ENCODE measurements at places on chromosomes 3 and 15.

GRCh38 chr15:74399511-74400312 is 32.3 kb upstream of the CYP11A1 start:
- DNase-seq = no peak

DNA sequence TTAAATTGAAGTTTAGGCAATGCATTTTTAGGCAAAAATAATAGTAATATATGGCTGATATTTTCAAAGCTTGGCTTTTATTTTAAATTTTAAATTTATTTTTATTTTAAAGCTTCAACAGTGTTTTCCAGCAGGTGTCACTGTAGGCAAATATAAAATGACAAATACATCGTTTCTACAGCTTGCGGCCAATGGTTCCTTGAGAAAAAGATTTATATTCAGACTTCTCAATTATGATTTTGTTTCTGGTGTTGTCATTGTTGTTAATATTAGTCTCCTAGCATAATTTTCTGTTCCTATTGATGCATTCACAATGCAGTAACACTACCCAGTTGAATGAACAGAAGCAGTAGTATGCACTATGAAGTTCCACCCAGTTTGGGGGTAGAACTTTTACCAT is 220.7 kb upstream of the DNAJC19 start:
- DNase-seq = peak; percentile 84

- DNase-seq = no peak
Measured at GRCh38 chr3:16842272-16843270, 42.2 kb upstream of the PLCL2 start.

GRCh38 chr3:120203016-120203415 is 82.0 kb downstream of the GPR156 start:
- peak; percentile 48 for DNase-seq

DNA sequence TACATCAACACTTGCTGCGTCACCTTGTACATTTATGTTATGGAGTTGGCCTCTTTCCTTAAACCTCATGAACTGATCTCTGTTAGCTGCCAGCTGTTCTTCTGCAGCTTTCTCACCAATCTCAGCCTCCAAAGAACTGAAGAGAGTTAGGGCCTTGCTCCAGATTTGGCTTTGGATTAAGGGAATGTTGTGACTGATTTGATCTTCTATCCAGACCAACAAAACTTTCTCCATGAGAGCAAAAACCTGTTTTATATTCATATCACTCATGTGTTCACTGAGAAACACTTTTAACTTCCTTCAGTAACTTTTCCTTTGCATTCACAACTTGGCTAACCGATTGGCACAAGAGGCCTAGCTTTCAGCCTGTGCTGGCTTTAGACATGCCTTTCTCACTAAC is 1156.0 kb upstream of the CADM2 start:
- no peak for DNase-seq

DNA sequence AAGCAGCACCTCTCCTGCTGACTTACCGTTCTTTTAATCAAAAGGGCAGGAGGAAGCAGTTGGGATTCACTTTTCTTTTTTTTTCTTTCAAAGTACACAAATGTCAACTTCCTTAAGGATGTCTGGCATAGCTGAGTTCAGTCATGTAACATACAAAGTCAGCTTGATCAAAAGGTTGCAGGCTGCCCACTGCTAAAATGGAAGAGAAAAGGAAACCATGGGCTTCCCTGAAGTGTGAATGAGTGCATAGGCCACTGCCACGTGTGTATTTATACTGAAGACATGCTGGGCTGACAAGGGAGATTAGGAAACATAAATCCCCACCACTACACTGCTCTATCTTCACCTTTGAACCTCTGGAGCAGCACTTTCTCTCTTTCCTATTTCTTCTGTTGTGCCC is 312.5 kb downstream of the TIGIT start:
- no peak for DNase-seq

- no peak for DNase-seq
Measured at GRCh38 chr3:86175051-86175536, 815.9 kb downstream of the VGLL3 start.

GRCh38 chr15:57559875-57560274 is 31.8 kb upstream of the MYZAP start:
- DNase-seq = peak; percentile 75

DNA sequence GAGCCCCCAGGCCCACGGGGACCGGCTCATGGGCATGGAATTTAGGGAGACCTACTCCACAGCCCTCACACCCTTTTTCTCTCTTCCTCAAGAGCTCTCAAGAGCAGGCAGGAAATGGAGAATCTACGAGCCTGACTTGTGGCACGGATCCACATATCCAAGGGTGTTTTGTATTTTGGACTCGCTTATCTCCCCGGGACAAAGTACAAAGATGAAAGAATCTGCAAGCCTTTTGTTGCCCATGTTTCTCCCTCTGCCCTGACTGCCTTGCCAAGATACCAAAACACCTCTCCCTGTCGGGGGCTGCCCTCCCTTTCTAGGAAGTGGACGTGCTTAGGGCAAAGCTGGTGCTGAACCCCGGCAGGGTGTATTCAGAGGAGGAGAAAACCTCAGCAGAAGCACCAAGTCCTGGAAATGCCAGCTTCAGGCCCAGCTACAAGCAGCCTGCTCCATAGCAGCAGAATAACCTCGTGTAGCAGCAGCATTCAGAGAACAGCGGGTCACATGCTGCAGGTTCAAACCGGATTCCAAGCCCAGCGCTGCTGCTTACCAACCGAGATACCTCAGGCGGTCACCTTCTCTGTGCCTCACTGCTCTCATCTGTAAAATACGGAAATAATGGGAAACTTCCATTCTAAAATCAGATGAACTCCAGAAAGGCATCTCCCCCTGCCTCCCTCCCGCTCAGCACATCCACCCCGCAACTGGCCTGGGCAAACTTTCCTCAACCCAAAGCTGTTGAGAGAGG is 35.2 kb downstream of the DNASE1L3 start:
- DNase-seq = no peak

DNA sequence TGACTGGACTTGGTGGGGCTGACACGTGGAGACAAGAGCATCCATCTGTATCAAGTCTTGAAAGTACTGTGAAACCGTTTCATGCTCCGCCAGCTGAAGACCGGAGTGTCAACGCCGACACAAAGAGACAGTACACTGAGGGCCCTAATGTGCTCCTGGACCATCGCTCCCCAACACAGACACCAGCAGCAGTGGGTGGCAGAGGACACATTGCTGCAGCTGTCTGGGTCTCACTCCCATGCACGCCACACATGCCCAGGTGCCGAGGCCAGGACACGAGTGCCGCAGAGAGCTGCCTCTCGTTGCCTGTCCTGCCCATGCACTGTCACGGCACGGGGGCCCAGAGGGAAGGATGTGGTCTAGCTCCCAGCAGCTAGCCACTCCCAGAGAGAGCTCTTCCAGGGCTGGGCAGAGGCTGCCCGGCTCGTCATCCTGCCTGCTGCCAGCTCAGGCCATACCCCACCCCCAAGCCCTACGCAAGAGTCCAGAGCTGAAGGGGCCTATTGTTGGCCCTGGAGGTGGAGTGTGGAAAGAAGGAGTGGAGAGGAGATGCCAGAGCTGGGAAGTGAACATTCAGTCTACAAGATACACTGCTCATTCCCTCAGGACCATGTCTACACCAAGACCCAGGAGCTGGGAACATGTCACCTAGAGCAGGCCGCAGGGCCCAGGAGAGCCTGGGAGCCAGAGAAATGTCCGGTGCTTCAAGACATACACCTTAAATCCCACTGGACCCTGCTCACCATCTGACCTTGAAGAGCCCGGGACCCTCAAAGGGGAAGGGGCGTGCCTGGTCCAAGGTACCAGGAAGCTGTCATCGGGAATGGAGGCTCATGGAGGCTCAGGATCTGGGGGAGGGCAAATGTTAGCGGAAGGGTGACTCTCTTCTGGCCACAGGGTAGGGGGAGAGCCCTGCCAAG is 7.7 kb downstream of the TNK2 start:
- no peak for DNase-seq

- no peak for DNase-seq
Measured at GRCh38 chr3:87501076-87501475, 224.7 kb upstream of the POU1F1 start.
